CD4-positive, alpha-beta T cell treated with Interferon gamma for 1 hour (primary cell): ENCODE measurements at places on chromosomes 4 and X.

DNA sequence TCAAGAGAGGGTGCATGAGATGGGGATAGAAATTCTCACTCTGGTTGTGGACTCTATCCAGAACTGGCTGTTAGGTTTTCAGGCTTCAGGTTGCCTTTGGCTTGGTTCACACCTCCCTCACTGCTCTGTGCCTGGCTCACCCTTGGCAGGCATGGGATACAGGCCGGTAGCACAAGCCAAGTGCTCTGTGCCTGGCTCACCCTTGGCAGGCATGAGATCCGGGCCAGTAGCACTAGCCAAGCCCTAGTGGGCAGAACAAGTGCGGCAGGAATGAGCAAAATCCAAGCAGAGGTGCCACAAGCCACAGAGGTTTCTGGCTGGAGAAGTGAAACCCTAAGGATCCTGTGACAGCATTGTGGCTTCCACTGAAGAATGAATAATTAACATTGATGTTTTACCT, 1642.3 kb downstream of the C4orf33 start:
- no peak for DNase-seq

DNA sequence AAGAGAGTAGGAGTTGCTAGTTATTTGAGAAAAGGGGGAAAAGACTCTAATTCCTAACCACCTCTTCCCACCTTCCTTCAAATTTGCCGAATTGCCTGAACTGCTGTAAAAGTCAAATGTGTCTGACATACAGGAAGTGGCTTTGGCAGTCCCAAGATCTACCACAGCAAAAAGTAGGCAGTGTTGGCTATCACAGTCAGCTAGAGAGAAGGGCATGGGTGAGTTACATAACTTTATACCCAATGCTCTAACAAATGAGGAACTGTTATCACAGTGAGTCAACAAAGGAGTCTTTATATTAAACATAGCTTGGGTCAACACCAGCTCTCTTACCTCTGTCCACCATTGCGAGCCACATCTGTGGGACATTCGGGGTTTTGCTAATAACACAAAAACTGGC, 2.4 kb upstream of the MBNL3 start:
- DNase-seq: peak; percentile 44

GRCh38 chr4:125741825-125742452, 427.2 kb downstream of the FAT4 start:
- no peak for DNase-seq

DNA sequence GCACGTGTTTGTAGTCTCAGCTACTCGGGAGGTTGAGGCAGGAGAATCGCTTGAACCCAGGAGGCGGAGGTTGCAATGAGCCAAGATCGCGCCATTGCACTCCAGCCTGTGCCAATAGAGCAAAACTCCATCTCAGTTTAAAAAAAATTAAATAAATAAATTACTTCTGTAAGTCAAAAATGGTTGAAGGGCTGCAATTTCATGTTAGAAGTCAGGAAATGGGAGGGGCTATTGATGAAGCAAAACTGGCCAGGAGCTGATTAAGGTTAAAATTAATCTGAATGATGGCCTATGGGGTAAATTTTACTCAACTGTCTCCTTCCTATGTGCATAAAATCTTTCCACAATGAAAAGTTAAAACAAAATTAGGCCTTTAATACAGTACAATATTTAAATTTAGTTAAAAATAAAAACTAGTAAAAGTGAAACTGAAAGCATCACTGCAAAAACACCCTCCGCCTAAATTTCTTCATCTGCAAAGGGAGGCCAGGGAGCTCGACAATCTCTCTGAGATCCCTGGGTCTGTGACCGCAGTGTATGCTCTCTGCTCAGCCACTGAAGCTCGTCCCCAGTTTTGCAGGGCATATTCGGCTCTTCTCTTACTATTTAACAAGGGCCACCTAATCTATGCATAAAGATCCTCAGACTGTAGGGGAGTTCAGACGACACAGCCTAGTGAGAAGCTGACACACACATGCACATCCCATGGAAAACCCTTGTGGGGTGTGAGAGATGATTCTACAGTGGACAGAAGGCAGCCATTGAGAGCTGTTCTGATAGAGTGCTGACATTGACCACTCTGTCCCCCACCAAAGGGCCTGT, 57.2 kb downstream of the IRF2 start:
- DNase-seq: peak; percentile 33

DNA sequence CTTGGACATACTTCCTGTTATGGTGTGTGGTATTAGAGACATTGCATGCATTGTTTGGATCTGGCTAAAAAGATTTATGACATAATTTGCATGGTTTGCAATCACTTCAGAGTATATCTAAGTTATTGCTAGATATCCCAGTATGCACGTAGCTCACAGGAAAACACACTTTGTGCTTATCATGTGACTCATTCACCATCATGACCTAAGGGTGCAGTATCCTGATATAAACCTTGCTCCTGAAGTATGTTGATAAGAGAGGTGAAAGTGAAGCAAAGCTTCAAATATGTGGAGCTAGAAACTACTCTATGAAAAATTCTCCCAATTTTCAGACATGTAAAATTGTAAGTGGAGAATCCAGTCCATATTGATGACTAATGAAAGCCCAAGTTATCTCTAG, 46.9 kb upstream of the GRXCR1 start:
- no peak for DNase-seq

DNA sequence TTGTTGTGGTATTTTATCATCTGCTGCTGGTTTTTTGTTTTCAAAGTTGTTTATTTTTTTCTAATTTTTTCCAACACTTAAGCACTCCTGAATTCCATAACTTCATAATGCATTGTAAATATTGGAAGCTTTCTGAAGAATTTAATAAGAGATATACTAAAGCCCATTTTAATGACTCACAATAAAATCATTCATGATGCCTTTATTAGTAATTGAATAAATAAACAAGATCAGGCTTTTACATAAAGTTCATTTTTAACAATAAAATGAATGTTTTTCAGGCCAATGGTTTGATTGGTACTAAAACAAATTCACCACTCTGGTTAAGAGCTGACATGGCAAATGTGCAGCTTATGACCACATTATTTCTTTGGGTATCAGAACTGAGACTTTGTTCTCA, 408.2 kb upstream of the SMIM31 start:
- DNase-seq: no peak

DNA sequence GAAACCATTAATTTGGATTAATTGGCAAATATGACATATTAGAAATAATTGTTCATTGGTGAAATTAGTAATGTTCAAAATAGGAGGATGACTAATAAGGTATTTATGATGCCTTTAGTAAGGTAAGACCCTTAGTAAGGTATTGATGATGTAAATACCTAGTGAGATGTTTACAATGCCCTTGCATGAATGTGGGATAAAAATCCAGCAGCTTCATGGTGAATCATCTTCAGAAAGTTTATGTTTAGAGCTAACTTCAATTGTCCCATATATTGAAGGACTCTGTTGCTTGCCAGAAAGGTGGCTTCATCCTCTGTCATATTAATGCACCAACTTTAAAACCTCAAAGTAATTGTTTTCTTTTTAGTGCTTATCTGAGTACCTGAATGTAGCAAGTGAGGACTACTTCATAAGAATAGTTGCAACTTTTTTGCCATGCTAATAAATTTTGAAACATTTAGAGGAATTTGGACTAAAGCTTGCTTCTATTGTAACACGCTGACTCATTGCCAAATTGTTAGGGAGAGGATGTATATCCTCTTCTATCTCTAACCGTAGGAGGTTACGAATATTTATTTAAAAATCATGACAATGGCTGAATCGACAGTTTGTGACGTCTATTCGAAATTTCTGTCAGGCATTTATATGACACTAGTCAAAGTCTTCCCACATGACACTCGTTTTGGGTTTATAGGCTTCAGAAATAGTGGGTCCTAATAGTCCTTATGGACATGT, 174.1 kb upstream of the HS3ST1 start:
- DNase-seq: no peak

DNA sequence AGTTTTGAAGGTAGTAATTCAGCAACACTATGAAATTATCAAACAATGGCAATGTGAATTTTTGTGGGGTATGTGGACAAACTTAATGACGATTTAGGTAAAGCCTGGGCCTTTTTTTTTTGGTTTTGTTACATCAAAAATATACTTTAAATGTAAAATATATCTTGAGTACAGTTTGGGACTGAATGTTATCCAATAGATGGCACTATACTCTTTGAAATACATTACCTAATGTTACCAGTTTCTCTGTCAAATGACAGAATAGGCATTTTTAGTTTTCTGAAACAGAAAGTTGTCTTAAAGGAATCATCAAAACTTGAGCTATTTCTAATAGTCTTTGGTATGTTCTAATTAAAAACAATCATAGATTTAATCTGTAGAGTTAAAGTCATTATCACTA, 1651.9 kb downstream of the C4orf33 start:
- no peak for DNase-seq

GRCh38 chr4:186297013-186297645, 31.1 kb downstream of the F11 start:
- no peak for DNase-seq

GRCh38 chr4:40515398-40516293, 114.0 kb downstream of the RBM47 start:
- DNase-seq: peak; percentile 19

- no peak for DNase-seq
Observed at GRCh38 chrX:29466456-29466855, 748.9 kb upstream of the MAGEB2 start.

- no peak for DNase-seq
Observed at GRCh38 chrX:14902537-14902936, 29.3 kb downstream of the MOSPD2 start.

DNA sequence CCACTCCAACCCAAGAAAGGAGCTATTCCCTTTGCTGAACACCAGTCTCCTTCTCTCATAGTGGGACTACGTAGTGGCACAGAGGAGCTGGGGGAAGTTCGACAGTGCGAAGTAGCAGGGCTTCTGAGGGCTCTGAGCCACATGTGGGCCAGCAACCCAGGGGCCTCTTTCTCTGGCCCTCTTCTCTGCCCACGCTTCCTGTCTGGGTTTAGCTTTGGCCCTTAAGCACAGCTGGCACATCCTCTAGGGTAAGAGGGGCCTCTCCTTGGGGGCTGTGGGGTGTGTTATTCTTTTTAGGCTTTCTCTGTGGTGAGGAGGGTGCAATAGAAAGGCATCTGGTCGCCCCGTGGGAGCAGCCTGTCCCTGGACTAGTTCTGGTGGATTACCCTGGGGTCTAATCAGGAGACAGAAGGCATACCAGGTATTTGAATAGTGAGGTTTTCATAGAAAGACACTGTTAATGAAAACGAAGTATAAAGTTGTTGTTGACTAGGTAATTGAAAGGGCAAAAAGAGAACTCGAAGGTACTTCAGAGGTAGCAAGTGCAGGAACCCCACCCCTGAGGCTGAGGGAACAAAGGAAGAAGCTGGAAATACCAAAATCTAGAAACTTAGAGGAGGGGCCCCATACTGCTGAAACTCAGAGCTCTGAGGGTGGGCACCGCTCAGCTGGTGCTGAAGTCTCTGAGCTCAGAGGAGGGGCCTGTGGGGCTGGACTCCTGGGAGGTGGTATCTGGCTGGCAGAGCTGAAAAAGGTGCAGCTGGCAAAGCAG, 151.9 kb upstream of the RPS6KA3 start:
- no peak for DNase-seq

- DNase-seq: peak; percentile 30
Observed at GRCh38 chrX:54043541-54044125, 640 bp downstream of the PHF8 start.

GRCh38 chrX:130340271-130340670, 552 bp downstream of the SLC25A14 start:
- DNase-seq: no peak

DNA sequence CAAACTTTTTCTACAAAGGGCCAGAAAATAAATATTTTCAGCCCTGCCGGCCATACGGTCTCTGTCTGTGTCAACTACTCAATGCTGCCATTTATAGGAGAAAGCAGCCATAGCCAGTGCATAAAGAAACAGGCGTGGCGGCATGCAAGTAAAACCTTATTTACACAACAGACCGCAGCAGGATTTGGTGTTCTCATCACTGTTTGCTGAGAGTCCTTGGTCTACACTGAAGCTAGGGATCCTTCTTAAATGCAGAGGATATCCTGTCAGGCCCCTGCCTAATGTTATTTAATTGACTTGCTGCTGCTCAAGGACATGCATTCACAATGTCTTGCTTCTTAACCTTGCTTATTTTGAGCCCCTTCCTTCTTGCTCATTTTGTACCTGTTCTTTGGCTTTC, 54.7 kb downstream of the CPE start:
- no peak for DNase-seq

DNA sequence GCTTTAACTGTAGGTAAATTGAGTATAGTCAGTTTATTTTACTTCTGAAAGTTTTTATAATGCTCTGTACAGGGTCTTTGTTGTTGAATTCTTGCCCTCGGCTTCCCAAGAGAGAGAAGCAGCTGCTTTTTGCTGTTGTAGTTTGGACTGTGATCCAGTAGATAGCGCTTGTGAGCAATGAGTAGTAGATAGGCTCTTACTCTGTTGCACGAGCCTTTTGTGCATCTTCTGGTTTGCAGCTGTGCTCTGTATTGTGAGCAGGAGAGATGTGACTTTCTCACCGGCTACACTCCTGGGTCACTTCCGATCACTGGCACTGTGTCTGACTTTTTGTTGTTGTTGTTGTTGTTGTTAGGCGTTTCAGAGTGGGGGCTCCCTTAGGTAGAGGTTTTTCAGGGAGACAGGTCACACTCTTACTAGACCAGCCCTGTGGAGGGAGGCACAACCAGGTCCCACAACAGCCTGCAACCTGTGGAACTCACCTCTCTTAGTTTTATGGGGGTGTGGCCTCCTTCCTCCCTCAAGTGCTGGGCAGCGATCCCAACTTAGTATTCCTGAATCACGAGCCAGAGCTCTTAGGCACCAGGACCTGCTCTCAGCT, 822.1 kb upstream of the GALNTL6 start:
- no peak for DNase-seq

DNA sequence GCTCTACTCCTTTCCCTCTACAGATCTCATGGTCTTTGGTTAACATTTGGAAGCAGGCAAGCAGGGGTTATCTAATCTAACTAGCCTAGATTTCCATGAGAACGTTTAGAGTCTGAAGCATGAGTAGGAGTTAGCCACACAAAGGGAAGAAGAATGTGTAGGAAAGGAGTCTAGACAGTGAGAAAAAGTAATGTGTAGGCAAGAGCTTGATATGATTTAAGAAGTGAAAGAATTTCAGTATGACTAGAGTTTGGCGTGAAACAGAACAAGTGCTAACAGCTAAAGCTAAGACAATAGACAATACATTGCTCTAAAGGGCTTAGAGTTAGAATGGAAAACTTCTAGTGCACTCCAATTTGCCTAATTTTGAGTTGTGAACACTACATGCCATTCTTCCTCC, 10.8 kb downstream of the CXCL8 start:
- no peak for DNase-seq

- no peak for DNase-seq
Observed at GRCh38 chr4:109389369-109390114, 44.1 kb upstream of the SEC24B start.

GRCh38 chr4:133186210-133186609, 37.1 kb downstream of the PCDH10 start:
- DNase-seq: no peak

DNA sequence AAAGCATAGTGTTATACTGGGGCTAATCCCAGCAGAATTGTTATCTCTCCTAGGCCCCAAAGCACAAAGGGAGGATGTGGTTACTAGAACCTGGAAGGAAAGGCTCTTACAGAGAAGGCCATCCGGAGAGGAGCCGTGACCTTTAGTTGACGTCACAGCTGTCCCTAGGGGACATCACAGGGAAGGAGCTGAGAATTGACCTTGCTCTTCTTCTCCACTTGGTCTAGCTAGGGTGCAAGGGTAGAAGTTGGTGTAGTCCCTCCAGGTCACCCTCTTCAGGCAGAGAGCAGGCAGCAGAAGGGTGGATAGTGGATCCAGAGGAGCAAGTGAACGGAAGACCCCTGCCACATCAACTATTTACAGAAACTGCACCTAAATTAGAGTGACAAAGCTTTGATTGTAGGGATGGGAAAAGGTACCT, 22.8 kb upstream of the FGF2 start:
- DNase-seq: no peak
